NCI-H1930 (cell line): ENCODE measurements at places on chromosomes 2 and 18.

DNA sequence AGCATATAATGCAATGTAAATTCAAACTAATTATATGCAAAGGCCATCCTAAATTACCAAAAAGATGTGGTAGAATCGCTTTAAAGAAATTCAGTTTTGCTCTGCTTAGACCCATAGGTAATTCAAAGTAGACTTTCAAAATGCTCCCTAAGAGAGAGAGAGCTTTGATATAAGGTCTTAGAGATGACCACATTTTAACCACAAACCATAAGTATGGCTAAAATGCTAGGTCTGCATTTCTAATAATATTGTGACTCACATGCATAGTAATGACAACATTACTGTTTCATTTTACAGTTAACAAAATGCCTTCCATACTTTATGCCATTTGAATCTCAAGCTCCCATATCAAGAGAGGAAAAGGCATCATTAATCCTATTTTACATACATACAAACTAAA lies 144.5 kb downstream of the RAD51AP2 start:
- DNase-seq = no peak

- DNase-seq = peak; percentile 42
These were observed 220.4 kb downstream of the ZNF516 start for GRCh38 chr18:76274468-76275289.

GRCh38 chr18:75167137-75167536 lies 41.8 kb downstream of the PTGR3 start:
- no peak for DNase-seq

GRCh38 chr2:950080-950966 lies at the start of gene SNTG2:
SNTG2 (plus strand) TSS chr2:950849; CDS start chr2:950997, 148 bp downstream.
- DNase-seq = peak; percentile 67

DNA sequence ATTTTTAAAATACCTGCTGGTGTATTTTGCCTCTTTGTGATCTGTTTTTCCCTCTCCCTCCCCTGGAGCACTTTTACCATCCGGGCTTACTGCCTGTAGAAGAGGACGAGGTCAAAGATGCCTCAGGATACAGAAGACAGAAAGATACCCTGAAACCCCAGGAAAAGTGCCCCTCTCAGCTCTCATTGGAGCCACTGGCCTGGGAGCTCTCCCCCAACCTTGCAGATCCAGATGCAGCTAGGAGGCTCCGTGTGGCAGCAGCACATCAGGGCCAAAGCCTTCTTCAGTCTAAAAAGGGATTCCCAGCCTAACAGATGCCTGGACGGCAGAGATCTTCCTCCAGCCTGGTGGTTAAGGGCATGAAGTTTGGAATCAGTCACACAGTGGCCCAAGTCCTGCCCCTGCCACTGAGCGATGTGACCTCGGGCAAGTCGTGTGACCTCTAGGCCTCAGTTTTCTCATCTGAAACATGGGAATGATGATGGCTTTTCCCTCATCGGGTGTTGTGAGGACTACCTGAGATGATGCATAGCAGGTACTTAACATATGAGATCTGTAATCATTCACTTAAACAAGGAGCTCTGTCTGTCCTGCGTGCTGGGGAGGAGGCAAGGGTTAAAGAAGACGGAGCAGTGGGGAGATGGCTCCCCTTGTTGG lies 239.4 kb downstream of the DYSF start:
- no peak for DNase-seq

DNA sequence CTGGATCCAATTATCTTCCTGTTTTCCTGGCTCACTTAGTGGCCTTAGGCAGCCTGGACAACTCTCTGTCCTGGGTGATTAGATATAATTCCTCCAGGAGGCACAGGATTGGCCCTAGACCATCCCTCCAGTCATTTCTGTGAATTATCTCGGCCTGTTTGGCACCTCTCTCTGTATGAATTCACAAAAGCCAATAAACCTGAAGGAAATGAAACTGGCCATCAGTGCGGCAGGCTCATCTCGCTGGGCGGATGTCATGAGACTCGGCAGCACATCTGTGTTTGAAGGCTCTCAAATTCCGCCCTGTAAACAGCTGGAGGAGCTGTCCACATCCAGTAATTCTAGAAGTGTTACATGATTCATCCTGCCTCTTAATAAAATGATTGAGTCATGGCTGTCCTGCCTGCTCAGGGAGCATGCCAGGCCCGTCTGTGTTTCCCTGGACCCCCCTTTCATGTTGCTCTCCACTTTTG lies 38.6 kb downstream of the ACOXL start:
- DNase-seq = no peak

DNA sequence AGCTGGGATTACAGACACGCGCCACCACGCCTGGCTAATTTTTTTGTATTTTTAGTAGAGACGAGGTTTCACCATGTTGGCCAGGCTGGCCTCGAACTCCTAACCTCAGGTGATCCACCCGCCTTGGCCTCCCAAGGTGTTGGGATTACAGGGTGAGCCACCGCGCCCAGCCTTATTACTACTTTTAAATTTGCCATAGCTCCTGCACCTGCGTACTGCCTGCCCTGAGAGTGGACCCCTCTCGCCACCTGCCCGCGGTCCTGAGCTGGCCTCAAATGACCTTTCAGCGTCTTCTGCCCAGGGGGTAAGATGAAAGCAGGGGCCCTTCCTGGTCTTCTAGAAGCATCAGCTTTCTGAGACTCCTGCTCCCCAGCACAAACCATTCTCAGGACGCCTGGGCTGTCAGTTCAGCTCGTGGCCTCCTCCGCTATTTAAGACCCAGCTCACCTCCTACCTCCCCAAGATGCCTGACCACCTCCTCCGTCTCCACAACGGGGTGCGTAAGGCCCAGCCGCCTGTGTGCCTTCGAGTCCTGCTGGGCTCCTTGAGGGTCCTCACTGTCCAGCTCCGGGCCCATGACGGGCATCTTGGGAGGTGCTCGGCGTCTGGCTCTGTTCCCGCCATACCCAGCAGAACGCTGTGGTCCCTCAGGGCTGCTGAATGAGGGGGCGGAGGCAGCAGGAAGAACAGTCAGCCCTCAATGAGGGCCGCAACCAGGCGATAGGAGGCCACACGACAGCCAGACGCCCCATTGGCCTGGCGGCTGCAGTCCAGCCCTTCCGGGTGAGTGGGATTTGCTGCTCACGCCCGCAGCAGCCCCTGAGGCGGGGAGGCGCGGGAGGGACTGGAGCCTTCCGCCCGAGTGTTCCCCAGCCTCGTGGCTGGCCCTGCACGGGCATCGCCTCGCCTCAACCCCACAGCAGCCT lies 266.6 kb downstream of the TFCP2L1 start:
- peak; percentile 3 for DNase-seq

- no peak for DNase-seq
These were observed 859.5 kb downstream of the LRP1B start for GRCh38 chr2:141271346-141271745.

DNA sequence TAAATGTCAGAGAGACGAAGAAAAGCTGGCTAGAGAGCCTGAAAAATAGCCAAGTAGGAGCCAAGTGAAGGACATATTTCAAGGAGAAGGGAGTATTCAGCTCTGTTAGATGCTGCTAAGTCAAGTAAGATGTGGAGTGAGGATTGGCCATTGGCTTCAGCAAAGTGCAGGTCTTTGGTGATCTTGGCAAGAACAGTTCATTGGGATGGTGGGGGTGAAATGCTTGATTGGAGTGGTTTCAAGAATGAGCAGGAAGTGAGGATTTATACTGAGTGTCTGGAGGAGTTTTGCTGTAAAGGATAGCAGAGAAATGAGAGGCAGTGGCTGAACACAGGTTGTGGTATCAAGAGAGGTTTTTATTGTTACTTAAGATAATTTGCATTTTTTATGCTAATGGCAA lies 139.7 kb downstream of the PRPF40A start:
- DNase-seq = no peak

DNA sequence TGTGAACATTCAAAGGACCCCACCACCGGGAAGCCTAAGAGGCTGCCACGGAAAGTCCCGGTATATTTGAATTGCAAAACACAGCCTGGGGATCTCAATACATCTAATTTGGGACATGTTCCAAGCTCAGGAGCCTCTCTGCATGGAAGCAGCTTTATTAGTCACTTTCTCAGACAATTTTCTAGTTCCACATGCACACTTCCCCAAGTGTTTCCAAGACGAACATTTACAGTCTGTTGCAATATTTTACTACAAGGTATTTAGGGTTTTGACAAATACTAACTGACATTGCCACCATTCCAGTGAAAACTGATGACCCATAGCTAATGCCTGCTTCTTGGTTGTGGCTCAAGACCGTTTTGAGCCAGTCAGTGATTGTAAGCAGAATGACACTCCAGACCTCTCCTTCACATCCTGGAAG lies 145.3 kb downstream of the NCKAP5 start:
- no peak for DNase-seq

- no peak for DNase-seq
These were observed 24.8 kb downstream of the CYRIA start for GRCh38 chr2:16640867-16641266.

- no peak for DNase-seq
These were observed 805 bp downstream of the SNORC start for GRCh38 chr2:232870766-232871371.

- DNase-seq = no peak
These were observed 5.0 kb upstream of the NBAS start for GRCh38 chr2:15565994-15566671.

GRCh38 chr2:98269274-98269673 lies 77.0 kb upstream of the CNGA3 start:
- DNase-seq = no peak

- DNase-seq = no peak
These were observed 16.2 kb upstream of the BCL11A start for GRCh38 chr2:60569680-60570111.

DNA sequence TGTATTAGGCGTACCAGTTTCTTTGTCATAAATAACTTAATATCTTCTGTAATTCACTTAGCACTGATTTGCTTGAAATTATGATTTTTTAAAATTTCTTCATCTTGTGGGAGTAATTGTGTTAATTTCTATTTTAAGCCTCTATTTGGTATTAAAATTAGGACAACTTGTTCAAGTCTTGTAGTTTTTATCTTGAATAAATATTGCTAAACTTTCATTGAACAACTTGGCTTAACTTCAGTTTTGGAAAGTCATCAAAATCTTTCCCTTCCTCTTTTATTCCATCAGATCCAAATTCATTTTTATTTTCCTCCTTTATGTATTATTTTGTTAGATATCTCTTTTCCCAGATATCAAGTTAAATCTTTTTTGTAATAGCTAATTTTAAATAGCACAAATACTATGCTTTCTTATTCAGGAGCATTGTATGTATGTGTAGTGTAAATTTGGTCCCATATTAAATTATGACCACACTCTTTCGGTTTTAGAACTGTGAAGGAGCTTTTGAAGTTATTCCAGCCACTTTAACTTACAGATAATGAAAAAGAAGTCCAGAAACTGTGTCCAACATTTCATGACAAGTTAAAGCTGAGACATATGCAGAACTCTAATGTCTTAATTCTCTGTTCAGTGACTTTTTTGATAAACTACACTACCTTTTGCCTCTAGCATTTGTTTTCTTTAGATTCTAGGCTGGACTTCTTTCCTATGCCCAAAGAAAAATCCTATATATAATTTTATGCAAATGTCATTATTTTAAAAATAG lies 31.7 kb upstream of the NT5C1B start:
- no peak for DNase-seq

DNA sequence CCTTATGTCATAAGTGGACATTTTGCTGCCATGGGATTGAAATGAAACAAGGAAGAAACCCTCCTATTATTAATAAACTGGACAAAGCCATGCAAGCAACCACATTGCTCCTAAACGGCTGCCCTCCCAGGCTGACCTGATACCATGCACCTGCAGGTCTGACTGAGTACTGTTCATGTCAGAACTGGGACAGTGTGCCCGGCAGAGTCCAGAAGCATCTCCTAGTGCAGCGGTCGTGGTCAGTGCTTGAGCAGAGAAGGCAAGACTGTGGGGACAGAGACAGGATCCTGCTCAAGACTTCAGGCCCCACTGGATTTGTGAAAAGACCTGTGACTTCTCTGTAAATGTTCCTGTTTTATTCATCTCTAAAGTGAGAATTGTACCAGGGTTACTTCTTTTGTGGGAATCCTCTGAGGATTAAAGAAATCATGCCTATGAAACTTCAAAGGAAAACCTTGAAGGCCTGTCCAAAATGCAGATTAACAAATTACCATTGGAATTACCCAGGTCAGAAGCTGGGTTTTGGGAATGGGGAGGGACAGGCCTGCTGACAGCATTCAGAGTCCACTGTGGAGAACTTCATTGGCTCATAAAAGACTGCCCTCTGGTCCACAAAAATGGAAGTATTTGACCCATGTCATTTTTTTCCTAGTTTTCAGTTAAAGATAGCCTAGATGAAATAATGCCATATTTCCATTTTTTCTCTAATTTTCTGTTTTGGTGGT lies 13.9 kb downstream of the RNF144A start:
- no peak for DNase-seq

- DNase-seq = no peak
These were observed 304.8 kb downstream of the TRIB2 start for GRCh38 chr2:13021470-13021957.

- DNase-seq = no peak
These were observed 151.1 kb downstream of the SH3BP4 start for GRCh38 chr2:235102896-235103295.

DNA sequence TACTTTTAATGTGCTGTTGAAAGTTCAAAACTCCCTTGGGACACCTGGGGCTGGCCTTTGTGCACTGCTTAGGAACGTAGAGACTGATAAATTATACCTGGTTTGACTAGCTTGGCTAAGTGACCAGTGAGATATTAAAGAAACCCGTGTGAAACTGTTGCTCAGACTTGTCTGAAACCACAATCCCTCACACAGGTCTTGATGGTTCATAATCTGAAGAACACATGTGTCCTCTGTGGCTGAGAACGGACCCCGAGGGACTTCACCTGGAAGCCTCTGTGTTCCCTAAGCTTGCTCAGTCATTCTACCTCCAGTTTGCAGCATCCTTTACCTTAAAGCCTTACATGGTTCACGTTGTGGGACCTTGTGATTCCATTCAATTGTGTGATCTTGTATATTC lies 218.8 kb downstream of the CBLN2 start:
- DNase-seq = no peak

GRCh38 chr2:183123959-183124221 lies 353 bp upstream of the NUP35 start:
- DNase-seq = no peak

DNA sequence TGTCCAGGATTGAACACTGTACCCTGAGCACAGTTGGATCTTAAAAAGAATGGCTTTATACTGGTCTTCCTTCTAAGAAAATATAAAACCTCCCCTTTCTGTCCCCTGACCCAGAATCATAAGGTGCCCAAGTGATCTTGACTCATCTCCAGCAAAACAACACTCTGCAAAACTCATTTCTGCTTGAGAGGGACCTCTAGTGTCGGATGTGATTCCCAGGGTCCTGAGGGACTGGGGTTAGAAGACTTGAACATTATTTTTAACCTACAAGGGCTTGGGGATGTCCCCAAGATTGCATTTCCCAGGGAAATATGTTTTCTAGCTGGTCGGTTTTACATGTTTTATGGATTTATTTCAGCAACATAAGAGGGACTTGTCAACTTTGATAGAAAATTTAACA lies 1318.5 kb upstream of the CELF4 start:
- no peak for DNase-seq
